ENCODE measurements at places on chromosomes 4 and X. TPM values are rescaled to one million over a fixed set of nuclear protein-coding genes. Genes with fewer than 3 reads are reported as not detected.

DNA sequence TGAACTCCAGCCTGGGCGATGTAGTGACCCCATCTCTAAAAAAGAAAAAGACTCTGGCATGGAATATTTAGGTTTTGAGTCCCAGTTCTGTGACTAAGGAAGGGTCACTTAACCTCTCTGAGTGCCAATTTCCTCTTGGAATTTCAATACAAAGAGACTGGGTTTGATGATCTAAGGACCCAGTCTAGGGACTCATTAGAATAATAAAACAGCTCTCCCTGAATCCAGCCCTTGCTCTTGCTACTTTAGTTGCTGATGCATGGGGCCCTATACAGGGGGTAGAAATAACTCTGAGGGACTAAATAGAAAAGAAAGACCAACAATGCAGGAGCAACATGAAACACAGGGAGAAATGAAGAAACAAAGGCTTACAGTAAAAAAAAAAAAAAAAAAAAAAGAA, 12.6 kb downstream of the C4orf54 start:
- no peak for DNase-seq

GRCh38 chr4:177099211-177099610, 210.5 kb upstream of the NEIL3 start:
- DNase-seq = no peak

The DMRTC1B gene
- total RNA-seq = not detected

The MAGEA2 gene
- not detected for total RNA-seq

Measured in PC-3 (cell line).